ENCODE measurements at places on chromosomes 3 and 15. TPM values are rescaled to one million over a fixed set of nuclear protein-coding genes. Genes with fewer than 3 reads are reported as not detected.

DNA sequence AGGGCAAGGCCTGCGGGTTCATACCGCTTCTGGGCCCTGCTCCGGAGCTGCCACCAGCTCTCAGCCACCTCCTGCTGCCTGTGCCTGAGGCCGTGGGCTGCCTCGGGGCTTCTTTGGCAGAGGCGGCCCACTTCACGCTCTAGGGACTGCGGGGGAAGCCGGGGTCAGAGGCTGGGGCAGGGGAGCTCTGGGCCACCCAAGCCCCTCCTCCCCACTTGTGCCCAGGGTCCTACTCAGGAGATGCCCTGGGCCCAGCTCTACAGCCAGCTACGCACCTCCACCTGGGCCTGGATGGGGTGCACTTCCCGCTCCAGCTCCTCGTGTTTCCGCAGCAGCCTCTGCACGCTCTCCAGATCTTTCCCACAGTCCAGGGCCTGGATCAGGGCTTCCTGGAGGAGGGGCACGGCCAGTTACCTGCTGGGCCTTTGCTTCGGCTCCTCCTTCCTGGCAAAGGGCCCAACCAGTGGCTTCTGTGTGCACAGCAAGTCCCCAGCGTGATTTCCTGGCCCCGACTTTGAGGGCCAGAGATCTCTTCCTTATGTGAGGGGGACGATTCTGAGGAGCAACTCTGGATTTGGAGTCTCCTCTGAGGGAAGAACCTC is 24.0 kb downstream of the PLA2G4B start:
- no peak for DNase-seq

DNA sequence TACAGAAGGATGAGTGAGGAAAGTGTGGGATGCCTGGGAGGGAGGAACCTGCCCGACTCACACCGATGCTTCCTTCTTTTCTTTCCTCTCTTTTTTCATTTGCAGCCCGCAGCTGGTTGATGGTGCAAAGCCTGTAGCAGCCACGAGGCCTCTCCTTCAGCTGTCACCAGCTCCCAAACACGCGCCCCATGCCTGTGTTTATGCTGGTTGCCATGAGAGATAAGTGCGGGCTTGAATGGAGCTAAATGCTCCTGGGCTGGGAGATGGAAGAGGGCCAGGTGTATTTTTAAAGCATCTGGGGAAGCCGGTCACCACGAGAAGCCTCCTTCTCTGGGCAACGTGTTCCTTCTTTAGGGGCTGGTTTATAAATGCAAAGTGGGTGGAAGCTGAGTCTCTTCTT is 9.3 kb downstream of the COLQ start:
- DNase-seq, result no peak

Gene EPHB3
- 101 TPM for total RNA-seq

Gene FGF12
- 0.05 TPM for total RNA-seq

Gene ADGRG7
- not detected for total RNA-seq

Measured in lower leg skin (tissue), 4 donors.